ENCODE measurements at places on chromosomes 2 and 18. TPM values are rescaled to one million over a fixed set of nuclear protein-coding genes. Genes with fewer than 3 reads are reported as not detected.

Gene NDUFAF7
- 15.2 TPM for total RNA-seq

Gene SFXN5
- total RNA-seq = 9.5 TPM

Gene CCDC141
- 32.4 TPM for total RNA-seq

Gene CLEC4F
- not detected for total RNA-seq

Gene PSTPIP2
- total RNA-seq = 2.5 TPM

Gene HS1BP3
- total RNA-seq = 35.0 TPM

Gene LDLRAD4
- total RNA-seq = 1.7 TPM

Gene EFHD1
- total RNA-seq = not detected

Gene GATA6
- 0.08 TPM for total RNA-seq

Gene STON1
- 3.2 TPM for total RNA-seq

DNA sequence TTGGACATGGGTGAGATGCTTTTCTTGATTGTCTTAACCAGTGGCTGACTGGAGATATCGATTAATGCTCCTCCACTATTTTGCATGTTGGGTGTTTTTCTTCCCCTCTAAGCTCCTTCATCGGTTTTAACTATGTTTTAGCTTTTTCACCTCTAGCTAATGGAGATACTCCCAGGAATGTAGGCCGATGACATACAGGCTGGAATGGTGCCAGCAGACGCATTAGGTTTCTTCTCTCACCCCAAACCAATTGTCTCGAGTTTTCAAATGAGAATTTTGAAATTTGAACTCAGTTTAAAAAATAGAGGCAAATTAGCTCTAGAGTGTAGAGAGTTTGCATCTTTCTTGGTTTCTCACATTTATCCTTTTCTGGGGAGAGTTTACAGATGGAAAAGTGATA is 247.6 kb downstream of the RPRM start:
- no peak for DNase-seq

DNA sequence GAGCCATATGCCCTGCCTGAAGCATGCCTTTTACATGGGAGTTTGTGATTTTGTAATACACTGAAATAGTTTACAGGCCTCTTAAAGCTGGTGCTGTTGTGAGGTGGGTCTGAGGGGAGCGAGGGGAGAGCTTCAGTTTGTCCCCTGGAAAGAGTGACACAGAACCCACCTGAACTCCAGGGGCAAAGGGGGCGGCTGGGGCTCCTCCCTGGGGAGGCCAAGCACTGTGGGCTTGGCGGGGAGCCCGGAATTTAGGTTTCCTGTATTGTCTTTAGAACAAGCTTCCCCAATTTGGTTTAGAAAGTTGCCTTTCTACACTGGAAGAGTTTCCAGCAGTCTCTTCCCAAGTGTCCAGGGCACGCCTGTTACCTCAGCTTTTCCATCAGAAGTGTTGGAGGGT is 75.7 kb downstream of the VAPA start:
- no peak for DNase-seq

- DNase-seq = peak; percentile 60
These were observed 30.7 kb upstream of the ERCC3 start for GRCh38 chr2:127324635-127325034.

GRCh38 chr2:85457877-85458316 is 39.4 kb downstream of the SH2D6 start:
- peak; percentile 32 for DNase-seq

GRCh38 chr2:159849160-159849813 is 51.3 kb upstream of the CD302 start:
- peak; percentile 13 for DNase-seq

DNA sequence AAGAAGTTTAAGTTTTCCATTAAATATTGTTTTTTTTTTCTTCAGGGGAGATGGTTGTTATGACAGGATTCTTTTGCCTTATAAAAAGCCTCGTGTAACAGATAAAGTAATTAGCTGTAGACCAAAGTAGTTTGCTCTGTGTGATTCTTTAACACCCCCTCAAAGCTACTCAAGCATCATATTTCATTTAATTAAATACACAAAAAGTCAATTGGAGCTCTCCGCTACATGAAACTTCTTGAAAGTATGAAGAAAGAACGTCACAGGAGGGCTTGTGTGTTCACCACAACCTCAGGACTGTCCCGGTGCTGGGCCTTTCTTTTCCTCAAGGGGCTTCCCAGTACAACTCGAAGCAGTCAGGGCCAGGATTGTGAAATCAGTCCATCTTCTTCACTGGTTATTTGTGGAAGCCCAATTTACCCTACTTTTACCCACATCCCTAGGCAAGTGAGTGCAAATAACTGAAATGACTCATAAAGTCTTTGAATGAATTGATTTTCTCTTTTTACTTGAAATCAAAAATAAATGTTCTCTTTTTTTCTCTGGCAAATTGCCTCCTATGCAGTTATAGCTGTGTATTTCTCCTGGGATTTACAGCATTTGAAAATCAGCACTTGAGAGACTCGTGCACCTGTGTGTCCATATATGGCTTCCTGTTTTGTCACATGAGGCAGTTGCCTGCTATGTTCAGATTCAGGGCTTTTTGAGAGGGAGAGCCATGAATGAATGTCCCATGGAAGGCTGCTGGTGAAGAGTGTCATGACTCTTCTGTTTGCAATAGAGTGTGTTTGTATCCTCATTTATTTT is 48.6 kb downstream of the LINC00305 start:
- DNase-seq = no peak

GRCh38 chr2:167842047-167842446 is 405.3 kb downstream of the STK39 start:
- no peak for DNase-seq

DNA sequence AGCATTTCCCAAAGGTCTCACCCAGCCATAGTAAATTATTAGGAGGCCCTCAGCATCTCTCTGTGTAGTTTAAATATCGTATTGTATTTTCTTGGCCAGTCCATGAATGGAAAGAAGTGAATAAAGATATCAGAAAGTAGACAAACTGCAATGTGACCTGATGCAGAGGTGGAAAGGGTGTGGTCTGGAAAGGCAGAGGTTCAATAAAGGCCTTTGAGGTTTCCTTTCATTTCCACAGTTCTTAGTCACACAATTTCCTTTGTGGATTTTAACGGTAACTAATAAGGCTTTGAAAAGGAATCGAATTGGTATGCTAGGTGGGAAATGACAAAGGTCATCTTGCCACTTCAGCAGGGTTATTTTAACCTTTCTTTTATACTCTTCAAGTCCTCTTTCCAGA is 20.1 kb upstream of the WIPF1 start:
- DNase-seq = no peak

GRCh38 chr18:2967820-2968219 is 45.1 kb downstream of the LPIN2 start:
- DNase-seq = no peak

DNA sequence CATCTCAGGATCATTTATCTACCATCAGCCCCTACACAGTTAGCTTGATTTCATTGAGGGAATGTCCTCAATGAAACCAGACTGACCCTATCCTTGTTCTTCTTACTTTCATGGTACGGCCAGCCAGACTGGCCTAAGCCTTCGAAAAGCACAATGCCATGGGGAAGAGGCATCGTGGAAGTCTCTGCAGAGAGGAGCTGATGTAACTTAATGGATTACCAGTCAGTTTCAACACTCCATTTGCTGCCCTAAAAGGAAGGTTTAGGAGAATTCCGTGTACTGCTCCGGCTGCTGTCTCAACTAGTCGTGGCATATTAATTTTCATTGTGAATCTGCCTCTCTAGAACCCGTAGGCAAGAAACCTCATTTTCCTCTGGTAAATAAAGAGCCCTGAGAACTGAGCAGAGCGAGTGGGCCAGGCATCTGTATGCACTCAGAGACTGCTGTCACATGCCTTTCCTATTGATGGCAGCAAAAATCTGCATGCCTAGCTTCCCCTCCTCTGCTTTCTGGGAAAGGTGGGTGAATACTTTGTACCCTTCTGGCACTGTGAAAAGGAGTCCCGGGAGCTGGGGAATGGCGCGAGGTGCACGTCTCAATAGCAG is 184.9 kb downstream of the KLHL29 start:
- no peak for DNase-seq

DNA sequence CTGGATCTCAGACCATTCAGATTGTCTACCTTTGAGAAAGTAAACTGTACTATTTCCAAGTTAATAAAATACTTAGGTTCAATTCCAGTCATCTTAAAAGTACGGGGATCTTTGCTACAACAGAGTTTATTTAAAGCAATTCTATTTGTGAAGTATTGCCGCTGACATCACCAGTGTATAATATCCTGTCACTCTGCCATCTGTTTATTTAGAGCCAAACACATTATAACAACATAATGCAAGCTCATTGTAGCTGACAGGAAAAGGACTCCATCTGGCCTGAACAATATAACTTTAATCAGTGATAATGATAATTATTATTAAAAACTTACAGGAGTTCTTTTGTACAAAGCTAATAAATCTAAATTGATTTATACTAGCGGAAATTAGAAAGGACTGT is 786.8 kb downstream of the ERBB4 start:
- DNase-seq = no peak

DNA sequence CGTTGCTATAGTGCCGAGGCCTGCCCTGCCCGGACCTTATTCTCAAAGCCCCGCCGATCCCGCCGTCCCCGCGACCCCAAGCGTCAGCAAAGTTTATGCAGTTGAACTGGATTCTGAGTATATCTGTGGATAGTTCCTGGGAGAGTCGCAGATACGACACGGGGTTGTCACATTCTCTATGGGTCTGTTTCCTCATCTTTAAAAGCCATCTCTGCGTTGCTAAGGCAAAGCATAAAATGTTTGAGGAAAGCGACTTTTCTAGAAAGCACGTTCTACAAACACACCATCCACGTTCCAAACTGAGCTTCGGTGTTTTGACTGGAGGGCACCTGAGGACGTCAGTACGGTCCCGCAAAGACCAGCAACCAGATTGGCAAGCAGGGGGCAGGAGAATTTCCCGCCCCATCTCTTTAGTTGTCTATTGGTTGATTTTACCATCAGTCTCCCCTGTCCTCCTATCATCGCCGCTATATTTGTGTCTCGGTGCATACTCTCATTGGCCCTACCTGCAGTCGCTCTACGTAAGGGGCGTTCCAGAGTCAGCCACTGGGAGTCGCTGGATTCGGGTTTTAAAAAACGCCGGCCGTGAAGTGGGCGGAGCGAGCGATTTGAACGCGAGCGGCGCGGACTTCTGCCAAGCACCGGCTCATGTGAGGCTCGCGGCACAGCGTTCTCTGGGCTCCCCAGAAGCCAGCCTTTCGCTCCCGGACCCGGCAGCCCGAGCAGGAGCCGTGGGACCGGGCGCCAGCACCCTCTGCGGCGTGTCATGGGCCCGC is at the start of gene CENPA:
Gene CENPA, plus strand, starts transcription at position 626 of the 776 bp plus-strand sequence. Its CDS starts 141 bp downstream, at position 767.
- DNase-seq = peak; percentile 100

DNA sequence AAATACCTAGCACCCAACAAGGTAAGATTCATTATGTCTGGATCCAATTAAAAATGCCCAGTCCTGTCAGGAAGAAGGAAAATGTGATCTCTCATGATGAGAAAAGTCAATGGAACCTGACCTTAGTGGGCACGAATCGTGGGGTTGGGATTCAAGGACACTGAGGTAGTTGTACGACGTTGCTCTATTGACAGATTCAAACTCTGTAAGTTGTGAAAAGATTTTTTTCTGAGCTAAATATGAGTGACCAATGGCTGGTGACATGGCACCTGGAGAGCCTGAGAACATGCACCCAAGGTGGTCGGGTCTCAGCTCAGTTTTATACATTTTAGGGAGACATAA is 148.2 kb downstream of the NDUFA10 start:
- DNase-seq = no peak

GRCh38 chr2:106863387-106863786 is 22.6 kb downstream of the ST6GAL2 start:
- DNase-seq = no peak

DNA sequence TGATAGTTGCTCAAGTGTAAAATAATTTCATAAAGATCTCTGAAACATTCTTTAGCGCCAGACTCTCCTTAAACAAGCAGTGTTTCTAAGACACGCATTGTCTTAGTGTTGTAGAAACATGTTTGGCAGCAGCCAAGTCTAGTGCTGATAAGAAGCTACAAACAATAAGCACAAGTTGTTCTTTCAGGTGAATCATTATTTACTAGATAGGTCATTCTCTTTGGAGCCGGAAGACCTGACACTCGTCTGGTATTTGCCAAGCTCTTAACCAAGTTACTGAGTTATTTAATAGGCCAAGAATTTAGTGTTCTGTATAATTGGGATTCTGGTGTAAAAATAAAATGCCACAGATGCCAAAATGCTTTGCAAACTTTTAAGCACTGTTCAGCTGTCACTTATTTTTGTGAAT is 852.1 kb downstream of the CPS1 start:
- DNase-seq = peak; percentile 29

- no peak for DNase-seq
These were observed 760.0 kb upstream of the FSHR start for GRCh38 chr2:49914281-49914680.

DNA sequence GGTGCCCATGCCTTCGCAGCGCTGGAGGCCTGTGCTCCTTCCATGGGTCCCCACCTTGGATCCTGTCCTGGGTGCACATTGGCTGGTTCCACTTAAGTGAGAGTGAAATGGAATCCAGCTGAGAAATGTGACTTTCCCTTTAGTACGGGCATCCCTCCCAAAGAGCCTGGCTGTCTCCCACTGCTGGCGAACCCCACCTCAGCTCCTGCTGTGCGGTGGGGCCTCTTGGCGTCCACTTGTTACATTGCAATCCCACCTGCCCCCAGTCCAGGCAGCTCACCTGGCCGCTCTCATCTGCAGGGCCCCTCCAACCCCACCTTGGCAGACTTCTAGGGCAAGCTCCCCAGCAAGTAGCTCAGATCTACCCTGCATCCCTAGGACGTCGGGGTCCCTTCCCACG is 35.5 kb upstream of the GNAL start:
- DNase-seq = no peak

DNA sequence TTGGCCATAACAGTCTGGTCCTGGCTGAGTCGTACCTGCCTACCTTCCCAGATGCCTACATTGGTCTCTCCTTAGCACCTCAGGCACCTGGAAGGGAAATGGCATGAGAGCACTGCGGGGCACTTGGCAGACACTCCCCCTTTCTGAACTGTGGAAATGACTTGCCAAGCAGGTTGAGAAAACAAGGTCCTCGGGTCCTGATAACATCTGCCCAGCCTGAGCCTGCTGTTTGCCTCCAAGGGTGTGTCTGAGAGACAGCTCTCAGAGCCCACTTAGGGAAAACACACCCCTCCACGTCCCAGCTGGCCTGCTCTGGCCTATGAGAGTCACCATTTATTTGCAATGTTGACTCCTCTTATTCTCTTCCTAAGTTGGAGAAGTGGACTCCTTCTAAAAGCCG is 10.5 kb downstream of the FAM110C start:
- DNase-seq = no peak

- no peak for DNase-seq
These were observed 1.3 kb downstream of the NEUROD1 start for GRCh38 chr2:181678861-181679543.

DNA sequence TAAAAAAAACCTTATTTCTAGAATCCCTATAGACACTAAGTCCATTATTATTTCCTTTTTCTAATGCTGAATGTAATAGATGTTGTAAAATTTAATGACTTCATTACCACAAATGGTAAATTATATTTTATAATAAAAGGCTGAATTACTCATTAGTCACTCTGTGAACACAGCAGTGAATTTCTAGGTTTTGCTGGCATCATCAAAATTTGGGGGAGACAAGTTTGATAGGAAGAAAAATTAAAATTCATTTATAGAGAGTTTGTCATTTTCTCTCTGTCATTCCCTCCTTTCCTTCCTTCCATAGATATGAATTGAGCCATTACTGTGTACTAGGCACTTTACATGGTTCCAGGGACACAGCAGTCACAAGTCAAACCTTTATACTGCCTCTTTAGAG is 340.9 kb downstream of the TRIB2 start:
- DNase-seq = no peak

- DNase-seq = no peak
These were observed 188.6 kb upstream of the CDH19 start for GRCh38 chr18:66792466-66792865.

GRCh38 chr2:218745160-218745558 is 34.5 kb downstream of the TTLL4 start:
- no peak for DNase-seq

GRCh38 chr18:21341141-21341540 is 99.1 kb downstream of the GREB1L start:
- peak; percentile 77 for DNase-seq
